Type B pancreatic cell (in vitro differentiated cells): ENCODE measurements at places on chromosomes 3 and 15. TPM values are rescaled to one million over a fixed set of nuclear protein-coding genes. Genes with fewer than 3 reads are reported as not detected.
A peak's percentile ranks its signal among the peaks of the same experiment; 100 is the strongest.

Gene CCDC39
- total RNA-seq = 0.41 TPM in 1 of 2 replicates, not detected in the other

Gene HIGD1A
- total RNA-seq = 100 and 130 TPM in 2 replicates

GRCh38 chr15:39142500-39142899, 438.4 kb upstream of the THBS1 start:
- H3K27ac ChIP-seq = no peak overlapping the region
- no peak for DNase-seq
- H3K4me1 ChIP-seq = peaks cover 6% of the 10 kb centered on the region
- H3K4me3 ChIP-seq = no peak overlapping the region
- H3K27me3 ChIP-seq = no peaks in the 10 kb centered on the region

- no peak overlapping the region for H3K4me3 ChIP-seq
- DNase-seq = no peak
- H3K27ac ChIP-seq = peak overlapping the region; percentile 72
- no peaks in the 10 kb centered on the region for H3K36me3 ChIP-seq
- no peaks in the 10 kb centered on the region for H3K27me3 ChIP-seq
Observed at GRCh38 chr3:149400645-149401044, 23.2 kb upstream of the TM4SF1 start.

DNA sequence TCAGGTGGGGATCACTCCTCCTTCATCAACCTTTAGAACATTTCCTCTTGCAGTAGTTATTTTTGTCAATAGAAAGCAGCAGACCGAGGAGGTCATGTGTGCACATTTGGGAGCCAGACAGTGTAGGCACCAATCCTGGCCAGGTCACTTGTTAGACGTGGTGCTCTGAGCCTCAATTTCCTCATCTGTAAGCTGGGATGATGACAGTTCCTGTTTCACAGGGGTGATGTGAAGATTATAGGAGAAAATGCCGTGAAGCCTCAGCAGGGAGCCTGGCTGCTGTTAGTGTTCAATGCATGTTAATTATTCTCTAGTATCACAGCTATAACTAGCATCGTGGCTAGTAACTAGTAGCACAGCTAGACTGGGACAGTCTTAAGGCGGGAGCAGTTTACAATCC, 64.7 kb downstream of the ATP2B2 start:
- H3K27ac ChIP-seq = no peak overlapping the region
- peaks cover 4% of the 10 kb centered on the region for H3K4me1 ChIP-seq
- H3K36me3 ChIP-seq = no peaks in the 10 kb centered on the region
- H3K4me3 ChIP-seq = no peak overlapping the region
- H3K27me3 ChIP-seq = peaks cover 30% of the 10 kb centered on the region

DNA sequence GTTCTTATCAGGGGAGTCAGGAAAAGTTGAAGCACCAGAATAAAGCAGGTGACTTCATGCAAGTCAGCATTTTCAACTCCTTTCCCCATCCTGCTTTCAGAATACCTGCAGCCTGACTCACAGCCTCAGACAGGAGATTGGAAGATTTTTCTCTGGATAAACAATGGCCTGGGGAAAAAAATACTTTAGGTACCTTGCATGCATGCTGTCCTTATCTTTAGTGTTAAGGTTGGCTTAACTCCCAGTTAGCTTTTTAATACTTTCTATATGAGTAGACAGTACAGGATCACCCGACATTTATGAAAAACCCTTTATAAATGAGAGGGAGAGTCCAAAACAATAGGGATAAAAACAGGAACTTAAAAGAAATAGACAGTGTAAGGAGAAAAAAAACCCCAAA, 53.6 kb downstream of the PAK2 start:
- peaks cover 47% of the 10 kb centered on the region for H3K36me3 ChIP-seq
- peak overlapping the region; percentile 48 for H3K4me3 ChIP-seq
- no peak for DNase-seq
- no peaks in the 10 kb centered on the region for H3K27me3 ChIP-seq
- peak overlapping the region; percentile 82 for H3K27ac ChIP-seq

DNA sequence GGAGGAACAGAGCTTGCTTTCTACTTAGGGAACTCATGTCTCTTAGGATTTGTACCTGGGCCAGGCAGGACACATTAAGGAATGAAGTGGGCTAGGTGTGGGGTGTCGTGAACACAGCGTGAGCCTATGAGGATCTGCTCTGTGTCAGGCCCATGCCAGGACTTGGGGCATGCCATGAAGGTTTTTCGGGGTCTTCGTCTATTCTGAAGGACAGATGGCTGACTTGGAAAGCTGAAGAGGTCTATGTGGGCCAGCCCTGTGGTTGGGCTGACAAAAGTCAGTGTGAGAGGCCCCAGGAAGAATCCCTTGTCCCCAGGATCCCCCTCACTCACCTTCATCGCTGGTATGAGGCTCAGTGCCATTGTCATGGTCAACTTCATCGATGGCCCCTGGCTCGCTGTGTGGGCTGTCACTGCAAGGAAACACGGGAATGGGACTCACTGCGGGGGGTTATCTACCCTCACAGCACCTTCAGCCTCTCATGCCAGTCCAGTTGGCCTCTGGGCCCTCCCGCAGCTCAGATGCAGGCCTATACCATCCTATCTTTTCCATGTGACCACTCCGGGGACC, 46.8 kb upstream of the RAD18 start:
- DNase-seq = no peak
- H3K4me3 ChIP-seq = no peak overlapping the region
- no peaks in the 10 kb centered on the region for H3K4me1 ChIP-seq
- no peak overlapping the region for H3K27ac ChIP-seq
- H3K27me3 ChIP-seq = no peaks in the 10 kb centered on the region
